Fibroblast of the aortic adventitia (primary cell): ENCODE measurements at places on chromosomes 13 and 19. TPM values are rescaled to one million over a fixed set of nuclear protein-coding genes. Genes with fewer than 3 reads are reported as not detected.

Gene CEACAM4
- not detected in 2 replicates for total RNA-seq

Gene ZNF723
- not detected in 2 replicates for total RNA-seq

Gene FAM83E
- 0.18 TPM in 1 of 2 replicates, not detected in the other for total RNA-seq

DNA sequence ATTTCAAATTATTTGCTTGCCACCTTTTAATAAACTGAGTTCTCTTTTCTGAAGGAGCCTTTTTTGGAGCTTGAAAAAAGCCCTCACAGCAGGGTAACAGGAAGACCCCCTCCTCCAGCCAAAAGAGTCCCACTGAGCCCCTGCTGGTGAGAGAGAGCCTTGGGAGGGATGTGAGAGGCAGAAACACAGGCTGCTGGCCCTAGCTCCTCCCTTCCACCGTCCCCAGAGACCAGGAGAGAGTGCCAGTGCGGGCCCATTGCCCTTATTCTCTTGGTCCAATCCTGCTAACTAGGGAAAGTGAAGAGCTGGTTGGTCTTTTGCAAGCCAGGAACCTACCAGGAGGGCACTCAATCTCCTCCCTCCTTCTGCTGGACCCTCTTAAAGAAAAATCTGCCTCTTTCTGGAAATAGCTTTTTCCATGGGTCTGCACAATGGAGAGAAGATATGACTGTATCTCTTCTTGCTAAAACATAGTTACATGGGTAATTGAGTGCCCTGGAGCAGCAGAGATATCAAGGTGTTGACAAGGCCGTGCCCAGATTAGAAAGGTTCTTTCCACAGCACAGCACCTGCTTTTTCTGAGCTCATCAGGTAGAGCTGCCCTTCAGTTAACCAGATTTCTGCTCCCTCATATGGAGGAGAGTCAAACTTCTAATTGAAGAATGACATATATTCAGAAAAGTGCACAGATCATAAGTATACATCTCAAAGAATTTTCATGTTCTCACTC, 113.9 kb downstream of the LRCH1 start:
- no peak for DNase-seq

DNA sequence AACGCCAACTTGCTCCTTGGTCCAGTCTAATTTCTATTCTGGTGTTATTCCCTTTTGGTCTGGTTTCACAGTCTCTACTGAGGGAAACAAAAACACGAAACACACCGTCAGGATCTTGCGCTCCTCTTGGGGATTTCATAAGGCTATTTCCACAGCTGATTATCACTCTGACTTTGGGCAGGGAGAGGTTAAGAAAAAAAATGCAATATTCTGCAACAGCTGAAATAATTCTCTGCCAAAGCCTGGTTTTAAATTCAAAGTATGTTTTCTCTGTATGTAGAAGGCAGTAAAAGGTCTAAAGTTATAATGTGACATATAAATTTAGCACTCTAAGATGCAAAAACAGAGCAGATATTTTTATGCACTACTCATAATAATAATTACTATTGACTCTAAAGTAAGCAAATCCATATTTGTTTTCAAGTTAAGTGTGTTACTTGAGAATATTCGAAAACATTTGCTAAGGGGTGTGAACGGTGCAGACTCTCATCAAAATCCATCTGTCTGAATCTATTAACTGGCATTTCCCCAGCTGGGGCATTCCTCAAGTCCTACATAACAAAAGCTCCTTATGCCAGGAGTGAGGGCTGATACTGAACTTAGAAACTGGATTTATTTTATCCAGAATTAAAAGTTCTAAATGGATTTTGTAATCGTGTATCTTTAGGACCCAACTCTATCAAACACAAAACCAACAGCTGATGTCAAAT, 38.4 kb upstream of the STARD13 start:
- DNase-seq, result peak; percentile 79

DNA sequence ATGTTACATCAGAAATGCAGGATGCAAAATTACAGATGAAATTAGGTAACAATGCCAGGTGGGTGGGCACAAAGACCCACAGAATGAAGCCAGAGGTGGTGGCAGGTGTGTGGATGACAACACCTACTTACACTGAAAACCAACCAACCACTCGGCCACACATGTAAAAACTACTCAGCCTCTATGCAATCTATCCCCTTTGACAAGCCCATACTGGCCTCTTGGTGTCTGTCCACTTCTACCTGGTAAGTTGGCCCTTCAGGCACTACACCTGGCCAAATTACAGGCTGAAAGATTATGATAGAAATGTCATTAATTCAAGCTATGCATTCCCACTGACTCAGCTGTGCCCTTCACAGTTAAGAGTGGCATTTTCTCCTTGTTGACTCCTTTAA, 50.0 kb downstream of the BRD4 start:
- no peak for DNase-seq
